ENCODE measurements at places on chromosomes 3 and 15.
A peak's percentile ranks its signal among the peaks of the same experiment; 100 is the strongest.

DNA sequence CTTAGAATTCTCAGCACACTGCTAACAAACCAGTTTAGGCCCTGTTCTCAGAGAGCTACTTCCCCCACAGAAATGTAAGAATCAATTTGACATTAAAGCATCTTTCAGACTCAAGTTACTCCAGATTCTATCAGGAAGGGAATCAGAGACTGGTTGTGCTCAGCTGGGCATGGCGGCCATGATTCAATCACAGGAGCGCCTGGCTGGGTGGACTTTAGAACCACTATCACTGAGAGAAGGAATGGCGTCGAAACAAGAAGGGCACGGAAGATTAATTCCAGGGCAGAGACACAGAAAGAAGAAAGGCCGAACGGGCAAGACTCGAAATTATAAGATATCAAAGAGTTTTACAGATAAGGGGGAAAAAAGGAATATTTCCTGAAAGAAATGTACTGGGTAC lies 6.2 kb downstream of the TNIK start:
- DNase-seq: no peak

GRCh38 chr3:13044496-13045240 lies 28.6 kb downstream of the IQSEC1 start:
- no peak for DNase-seq

DNA sequence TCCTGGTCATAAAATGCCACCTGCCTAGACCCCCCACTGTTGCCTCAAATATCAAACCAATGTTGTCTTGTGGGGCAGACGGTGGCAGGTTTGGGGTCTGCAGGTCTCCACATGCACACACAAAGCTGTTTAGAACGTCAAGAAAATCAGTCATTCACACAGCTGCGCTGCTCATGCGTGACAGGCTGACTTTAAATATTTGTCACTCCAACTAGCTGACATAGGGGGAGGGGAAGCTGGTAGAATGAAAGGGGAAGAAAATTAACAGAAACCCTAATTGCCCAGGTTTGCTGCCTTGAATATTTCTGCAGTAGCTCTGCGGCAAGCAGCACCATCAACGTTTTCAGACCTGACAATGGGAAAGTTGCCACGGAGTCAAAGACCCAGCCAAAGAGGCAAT lies 201.8 kb downstream of the ABHD5 start:
- DNase-seq: no peak

DNA sequence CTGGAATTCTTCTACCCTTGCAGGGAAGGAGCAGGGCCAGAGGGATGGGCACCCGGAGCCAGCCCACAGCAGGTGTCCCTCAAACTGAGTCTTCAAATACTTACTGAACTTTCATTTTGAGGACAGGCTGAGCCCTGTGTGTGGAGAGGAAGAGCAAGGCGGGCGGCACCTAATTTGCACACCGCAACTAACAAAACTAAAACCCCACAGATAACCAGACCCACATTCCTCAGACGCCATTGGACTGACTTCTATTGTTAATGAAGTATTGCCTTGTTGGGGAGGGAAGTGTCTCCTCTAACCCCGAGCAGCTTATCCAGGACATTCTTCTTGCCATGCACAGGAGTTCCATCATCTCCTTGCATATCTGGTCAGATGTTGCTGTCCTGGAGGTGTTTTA lies 105.2 kb upstream of the NR2E3 start:
- no peak for DNase-seq

DNA sequence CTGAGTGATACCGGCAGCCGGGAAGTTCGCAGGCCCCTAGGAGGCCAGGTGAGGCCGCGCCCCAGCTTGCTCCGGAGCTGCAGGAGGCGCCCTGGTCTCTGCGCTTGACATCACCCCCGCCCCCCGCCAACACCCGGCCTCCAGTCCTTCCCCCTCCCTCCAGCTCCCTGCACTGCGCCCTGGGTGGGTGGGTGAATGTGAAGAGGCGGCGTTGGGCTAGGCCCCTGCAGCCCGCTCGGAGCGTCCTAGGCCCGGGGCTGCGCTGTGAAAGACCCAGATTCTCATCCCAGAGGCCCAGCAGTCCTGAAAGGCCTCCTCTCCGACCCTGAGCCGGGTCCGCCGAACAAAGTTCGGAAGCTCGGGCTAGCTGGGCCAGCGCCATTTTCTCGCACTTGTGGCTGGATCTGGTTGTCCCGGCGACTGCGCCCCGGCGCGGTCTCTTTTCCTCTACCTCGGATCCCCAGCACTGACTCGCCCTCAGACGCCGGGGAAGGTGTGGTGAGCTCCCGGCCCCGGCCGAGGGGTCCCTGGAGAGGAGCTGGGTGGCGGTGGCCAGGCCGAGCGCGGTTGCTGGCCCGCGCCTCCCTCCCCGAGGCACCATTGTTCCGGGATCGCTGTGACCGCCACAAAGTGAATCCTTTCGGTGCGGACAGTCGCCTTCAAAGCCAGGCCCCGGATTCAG lies 12.9 kb downstream of the ZIC4 start:
- DNase-seq: no peak

DNA sequence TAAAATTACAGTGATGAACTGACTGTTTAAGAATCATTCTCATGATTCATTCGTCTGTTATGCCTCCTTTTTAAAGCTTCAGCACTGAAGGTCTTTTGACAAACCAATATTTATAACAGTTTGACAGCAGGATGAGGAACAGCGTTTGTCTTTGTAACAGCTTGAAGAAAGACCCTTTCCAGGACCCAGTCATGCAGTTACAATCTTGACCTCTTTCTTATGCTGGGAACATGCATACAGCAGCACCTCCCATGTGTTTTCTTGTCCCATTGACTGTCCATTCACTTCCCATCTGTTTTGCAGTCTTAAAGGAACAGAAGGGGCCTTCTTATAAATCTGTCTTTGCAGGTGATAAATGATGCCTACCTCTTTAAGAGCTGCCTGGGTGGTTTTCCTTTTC lies 87.2 kb downstream of the OPA1 start:
- peak; percentile 20 for DNase-seq

DNA sequence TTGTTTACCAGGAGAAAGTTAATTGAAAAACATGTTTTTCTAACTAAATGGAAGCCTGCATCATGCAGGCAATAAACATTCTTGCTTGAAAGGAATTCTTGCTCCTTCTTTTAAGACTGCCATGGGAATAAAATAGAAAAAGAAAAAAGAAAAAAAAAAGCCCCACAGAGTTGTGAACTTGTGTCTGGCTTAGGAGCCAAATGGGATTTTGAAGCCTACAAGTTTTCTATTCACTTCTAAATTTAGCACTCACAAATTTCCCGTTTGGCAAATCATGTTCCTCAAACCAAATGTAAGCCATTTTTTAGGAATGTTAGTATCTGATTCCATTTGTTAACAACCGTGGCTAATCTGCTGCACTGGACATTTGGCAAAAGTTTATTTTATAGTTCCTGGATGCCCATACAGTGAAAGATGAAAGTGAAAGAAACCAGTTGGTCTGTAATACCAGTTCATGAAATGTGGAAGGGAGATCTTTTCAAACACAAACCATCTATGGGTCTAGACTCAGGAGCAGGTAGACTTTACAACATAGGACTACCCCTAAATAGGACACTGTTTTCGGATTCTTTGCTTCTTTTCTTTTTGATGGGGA lies 133.8 kb upstream of the GMNC start:
- no peak for DNase-seq

- DNase-seq: peak; percentile 96
These were observed 45.4 kb downstream of the BTD start for GRCh38 chr3:15646851-15647511.

DNA sequence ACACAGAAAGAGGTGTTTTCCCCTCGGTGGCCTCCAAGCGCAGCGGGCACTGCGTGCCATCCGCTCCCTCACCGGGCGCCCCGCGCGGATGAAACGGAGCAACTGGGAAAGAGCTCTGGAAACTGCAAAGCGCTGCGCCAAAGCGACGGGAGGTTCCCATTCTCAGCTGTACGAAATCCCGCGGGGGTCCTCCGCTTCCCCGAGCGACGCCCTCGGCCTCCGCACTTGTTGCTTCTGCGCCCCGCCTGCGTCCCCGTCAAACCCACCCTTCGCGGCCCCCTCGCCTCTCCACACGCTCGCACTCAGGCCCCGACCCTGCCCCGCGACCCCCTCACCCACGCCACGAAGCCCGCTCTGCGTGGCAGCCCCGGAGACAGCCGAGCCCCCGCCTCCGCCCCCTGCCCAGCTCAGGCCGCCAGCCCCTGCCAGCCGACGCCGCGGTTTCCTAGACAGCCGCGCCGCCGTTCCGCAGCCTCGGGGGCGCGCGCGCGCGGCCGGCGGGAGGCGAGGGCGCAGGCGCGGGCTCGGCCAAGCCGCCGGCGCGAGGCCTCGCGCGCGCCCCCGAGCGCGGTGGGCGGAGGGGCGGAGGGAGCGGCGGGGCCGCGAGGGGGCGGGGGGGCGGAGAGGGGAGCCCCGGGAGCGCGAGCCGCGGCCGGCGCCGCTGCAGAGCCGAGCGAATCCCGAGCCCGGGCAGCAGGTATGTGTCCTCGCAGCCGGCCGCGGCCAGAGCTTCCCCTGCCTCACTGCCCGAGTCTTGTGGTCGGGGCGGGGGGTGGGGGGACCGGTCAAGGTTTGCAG lies at the start of gene TMEM266:
TSS of gene TMEM266 (plus strand) at position 666 of the 798 bp plus-strand sequence. CDS start 74,279 bp downstream, outside the sequence.
- DNase-seq: no peak

- DNase-seq: no peak
These were observed 16.8 kb downstream of the HACD2 start for GRCh38 chr3:123568034-123568433.

DNA sequence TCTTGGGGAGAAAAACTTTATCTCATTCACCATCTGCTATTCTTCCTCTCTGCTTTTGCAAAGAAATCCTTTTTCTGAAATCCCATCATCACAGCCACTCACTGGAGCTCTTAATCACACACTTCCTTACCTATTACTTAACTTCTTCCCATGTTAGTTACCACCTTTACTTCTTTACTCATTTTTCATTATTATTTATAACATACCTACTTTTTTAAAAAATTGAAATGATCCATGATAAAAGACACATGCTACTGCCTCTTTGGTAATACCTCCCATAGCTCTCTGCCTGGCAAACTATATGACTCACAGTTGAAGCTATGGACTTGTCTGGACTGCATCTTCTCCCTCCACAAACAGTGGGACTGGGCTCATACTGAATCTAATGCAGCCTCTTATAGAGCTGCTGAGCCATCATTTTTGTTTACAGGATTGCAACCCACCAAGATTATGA lies 150.3 kb downstream of the TNIK start:
- DNase-seq: peak; percentile 29

GRCh38 chr15:70376031-70376928 lies 278.6 kb upstream of the TLE3 start:
- no peak for DNase-seq

DNA sequence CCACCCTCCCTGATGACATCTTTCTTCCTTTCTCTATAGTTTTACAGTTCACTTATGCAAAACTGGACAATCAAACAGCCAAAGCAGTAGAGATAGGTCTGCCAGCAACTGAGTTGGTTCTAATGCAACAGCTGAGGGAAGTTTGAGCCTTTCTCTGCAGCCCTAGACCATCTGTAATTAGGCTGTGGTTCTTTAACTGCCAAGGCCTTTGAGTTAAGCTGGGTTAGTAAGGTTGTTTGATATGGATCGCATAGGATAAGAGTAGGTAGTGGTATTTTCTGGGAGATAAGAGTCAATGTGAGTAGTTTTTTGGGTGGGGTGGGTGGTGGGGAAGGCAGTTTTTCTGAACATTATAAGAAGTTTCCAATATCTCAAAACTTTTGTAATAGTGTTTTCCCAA lies 3.0 kb downstream of the RPL39L start:
- DNase-seq: no peak

DNA sequence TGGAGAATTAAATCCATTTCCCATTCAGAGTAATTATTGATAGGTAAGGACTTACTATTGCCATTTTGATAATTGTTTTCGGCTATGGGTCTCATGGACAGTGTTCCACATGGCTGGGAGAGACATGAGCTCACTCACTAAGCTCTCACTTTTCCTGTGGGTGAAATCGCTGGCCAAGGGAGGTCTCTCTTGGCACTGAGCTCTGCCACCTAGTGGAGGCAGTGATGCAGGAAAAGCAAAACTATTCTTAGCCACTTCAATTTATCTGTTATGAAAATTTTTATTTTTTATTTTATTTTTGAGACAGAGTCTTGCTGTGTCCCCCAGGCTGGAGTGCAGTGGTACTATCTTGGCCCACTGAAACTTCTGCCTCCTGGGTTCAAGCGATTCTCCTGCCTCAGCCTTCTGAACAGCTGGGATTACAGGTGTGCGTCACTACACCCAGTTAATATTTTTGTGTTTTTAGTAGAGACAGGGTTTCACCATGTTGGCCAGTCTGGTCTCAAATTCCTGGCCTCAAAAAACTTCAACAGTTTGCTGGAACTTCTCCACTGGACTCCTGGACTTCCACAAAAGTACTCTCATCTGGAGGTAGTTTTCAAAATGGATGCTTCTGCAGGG lies 4.7 kb upstream of the RNF13 start:
- peak; percentile 56 for DNase-seq

- DNase-seq: no peak
These were observed 3.3 kb downstream of the TPM1 start for GRCh38 chr15:63045879-63046278.

DNA sequence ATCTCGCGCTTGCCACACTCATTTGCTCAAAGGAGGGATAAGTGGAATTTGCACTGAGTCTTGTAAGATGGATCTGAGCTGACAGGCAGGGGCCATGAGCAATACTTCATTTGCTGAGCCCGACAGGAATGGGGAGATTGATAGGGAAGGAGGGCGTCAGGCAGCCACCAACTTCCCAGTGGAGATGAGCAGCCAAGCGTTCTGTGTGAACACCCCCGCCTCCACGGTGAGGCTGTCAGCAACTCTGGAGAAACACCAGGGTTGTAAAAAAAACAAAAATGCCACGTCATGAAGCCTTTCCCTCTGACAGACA lies 36.8 kb downstream of the TLE3 start:
- no peak for DNase-seq

Measured in AG04450 (cell line).